ENCODE measurements at places on chromosomes 7 and 10.
A peak's percentile ranks its signal among the peaks of the same experiment; 100 is the strongest.

GRCh38 chr10:29635711-29636144, 957 bp upstream of the SVIL start:
- no peak for DNase-seq

DNA sequence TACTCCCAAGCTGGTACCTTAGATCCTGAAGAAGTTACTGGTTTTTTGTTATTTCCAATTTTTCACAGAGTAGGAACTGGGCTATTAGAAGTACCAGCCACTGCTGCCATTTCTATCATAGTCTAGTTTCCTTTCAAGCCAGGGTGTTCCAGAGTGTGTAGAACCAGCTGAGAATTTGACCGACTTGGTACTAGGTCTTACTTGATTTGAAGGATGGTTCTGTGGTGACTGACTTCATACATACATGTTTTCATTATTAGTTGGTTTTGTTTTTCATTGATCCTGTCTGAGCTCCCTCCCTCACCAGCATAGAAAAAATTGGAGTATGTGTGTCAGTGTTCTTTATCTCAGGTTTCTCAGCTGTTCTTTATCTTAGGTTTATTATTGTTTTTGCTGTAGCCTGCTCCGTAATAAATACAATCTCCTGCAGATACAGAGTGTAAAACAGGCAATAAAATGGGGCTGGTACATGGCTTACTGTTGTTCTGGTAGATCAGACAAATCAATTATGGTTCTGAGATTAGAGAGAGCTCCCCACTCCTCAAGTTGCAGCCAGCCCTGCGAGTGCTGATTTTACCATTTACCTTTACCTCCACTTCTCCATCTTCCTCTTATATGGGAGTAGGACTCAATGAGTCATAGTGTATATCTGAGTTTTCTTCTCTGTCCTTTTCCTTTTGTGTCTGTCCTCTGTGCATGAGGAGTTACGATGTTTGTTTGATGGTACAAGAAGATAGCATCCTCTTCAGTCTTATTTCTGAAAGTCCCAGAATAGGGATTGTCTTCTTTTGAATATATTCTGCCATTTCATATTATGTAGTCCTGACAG, 122.6 kb downstream of the LRRC4 start:
- DNase-seq: no peak

DNA sequence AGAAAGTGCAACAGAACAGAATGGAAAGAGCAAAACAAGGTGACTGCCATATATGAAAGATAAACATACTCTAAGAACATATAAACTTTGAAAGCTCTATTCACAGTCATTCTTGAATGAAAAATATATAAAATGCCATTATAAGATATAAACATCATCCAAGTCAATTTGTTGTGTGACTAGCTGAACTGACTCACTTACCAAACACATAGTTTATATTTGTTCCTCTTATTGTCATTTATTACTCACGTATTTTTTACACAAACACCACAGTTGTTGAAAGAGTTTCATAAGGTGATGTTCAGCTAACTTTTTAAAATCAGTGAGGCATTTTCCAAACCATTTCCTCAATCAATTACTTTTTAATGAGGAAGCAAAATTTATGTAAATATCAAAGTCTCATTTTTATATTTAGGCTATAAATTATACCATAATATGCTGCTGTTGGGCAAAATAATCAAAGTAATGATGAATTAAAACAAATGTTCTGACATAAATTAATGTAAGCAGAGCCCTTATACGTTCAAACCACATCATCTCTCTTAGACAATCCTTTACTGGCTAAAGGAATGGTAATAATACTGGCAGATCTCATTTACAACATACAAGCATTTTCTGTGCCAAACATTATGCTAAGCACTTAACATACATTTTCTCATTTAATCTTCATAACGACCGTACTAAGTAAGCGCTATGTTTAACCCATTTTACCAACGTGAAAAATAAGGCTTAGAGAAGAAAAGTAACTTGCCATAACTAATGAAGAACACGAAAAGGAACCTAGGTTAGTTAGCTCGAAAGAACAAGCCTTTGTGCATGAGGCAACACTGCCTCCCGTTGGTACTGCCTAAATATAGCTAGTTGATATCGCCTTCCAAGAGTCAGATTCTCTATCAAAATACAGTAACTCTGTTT, 7.3 kb downstream of the LRRN3 start:
- peak; percentile 24 for DNase-seq

- no peak for DNase-seq
These were observed 114.8 kb upstream of the LANCL2 start for GRCh38 chr7:55250313-55250712.

- no peak for DNase-seq
These were observed 4.5 kb upstream of the GATA3 start for GRCh38 chr10:8049865-8050555.

DNA sequence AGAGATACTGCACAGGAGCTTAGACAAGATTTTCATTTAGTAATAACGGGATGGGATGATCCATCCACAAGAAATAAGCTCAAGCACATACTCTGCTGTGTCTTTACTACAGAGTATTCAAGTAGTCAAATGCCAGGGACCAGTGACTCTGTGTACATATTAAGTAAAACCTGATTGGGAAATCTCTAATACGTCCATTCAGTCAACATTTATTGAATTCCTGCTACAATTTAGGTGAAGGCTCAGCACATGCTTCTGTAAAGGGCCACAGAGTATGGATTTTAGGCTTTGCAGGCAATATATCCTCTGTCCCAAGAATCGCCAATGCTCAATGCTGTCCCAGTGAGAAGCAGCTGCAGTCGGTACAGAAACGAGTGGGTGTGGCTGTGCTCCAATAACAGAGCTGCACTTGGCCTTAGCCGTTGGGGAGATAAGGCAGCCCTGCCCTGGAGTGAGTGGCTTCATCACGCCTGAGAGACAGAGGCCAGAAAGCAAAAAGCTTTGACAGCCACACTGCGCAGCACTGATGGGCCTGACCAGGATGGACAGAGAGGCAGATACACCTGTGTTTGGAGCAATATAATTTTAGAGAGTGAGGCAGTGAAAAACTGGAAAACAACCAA, 186.8 kb downstream of the PARD3 start:
- no peak for DNase-seq

- DNase-seq: no peak
These were observed 98.8 kb upstream of the COL1A2 start for GRCh38 chr7:94295850-94296249.

DNA sequence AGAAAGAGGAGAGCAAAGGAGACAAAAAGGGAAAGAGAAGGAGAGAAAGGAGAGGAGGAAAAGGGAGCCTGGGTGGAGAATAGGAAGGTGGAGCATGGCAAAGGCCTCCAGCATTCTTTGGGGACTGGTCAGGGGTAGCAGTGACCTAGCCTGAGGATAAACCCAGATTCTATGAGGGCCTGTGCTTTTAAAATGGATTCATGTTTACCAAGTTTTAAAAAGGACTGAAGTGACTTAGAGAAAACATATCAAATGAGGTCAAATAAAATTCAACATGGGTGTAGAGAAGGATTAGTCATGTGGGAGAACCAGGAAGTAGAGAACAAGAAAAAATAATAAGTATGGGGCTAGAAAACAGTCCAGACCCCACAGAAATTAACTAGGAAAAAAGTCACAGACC, 20.7 kb downstream of the CREB3L2 start:
- DNase-seq: no peak

- no peak for DNase-seq
These were observed 9.0 kb upstream of the TAS2R3 start for GRCh38 chr7:141754939-141755338.

DNA sequence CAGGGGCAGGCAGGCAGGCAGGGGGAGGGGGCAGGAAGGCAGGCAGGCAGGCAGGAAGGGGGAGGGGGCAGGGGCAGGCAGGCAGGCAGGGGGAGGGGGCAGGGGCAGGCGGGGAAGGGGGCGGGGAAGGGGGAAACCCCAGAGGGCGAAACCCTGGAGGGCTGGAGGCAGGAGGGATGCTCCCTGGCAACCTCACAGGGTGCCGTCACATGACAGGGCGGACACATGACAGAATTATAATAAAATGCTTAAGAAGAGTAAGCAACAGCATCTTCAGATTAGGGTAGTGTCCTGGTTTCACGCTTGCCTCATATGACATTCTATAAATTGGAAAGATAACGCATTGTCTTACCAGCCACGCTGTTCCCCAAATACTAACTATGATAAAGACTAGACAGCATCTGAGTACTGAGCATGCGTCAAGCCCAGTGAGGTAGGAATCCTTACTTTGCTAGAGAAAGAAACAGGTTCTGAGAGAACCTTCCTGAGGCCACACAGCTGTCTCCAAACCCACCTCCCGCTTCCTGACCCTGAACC, 131.6 kb downstream of the DIP2C start:
- no peak for DNase-seq

DNA sequence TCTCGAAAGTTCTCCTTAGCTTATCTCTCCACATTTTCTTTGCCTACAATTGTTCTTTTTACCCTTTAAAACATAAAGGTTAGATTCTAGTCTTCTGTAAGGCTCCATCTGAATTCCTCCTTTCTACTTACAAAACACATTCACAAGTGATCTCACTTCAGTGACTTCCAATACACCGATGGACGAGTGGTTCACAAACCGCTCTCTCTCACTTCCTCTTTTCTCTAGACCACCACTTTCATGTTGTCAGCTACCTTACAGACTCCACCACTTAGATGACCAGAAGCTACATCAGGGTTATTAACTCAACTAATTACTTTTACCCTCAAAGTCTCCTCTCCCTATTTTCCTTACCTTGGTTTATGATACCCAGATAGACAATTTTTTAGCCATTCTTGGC, 11.8 kb downstream of the MET start:
- no peak for DNase-seq

- DNase-seq: no peak
These were observed 3.2 kb upstream of the GATA3 start for GRCh38 chr10:8051109-8051821.

DNA sequence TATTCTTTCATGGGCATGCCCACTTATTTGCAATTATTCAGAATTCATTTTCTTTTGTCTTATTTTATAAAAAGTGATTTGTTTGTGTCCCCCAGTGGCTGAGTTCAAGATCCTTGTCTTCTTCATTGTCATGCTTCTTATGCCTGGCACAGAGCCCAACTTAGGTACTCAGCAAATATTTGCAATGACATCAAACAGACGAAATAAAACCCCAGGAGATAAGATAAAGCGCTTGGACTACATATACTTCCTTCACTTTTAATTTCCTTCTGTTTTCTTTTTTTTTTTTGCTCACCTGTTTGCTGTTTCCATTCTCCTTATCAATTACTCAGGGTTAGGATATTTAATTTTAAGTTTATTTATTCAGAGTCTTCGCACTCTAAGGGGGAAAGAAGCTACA, 225.0 kb downstream of the SDHAF3 start:
- no peak for DNase-seq

DNA sequence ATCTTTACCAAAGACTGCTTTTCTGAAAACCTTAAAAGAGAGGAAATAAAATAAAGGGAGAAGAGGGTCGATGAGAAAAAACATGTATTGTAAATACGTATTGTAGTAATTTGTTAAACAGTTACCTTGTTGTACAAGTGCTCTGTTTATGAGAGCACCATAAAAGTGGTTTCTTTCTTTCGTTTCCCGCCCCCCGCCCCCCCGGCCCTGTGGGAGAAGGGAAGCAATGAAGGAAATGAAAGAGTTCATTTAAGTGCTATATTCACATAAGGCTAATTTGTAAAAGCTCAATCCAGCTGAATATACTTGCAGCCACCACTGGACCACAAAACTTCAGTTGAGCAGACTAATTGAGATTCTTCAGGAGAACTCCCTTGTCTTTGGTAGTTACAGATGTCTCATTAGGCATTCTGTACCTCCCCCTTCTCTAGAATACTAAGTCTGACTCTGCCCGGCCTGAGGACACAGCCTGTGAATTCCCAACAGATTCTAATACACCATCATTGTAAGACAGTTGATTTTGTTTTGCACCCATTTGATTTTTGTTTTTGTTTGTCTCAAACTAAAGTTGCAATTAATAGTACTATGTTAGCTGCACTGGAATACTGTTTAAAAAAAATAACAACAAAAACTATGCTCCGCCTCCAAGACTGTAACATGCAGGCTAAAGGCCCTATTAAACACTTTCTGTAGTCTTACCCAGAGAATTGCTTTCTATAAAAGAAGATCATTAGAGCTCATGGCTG, 124.9 kb downstream of the ARHGAP12 start:
- DNase-seq: no peak

- DNase-seq: no peak
These were observed 797.2 kb downstream of the TNS3 start for GRCh38 chr7:46784732-46785131.

GRCh38 chr7:130216750-130217149, 9.1 kb downstream of the SSMEM1 start:
- DNase-seq: no peak

- no peak for DNase-seq
These were observed 4.5 kb upstream of the CCDC3 start for GRCh38 chr10:13006037-13006436.

- no peak for DNase-seq
These were observed 200.3 kb downstream of the GALNT17 start for GRCh38 chr7:71332207-71332606.

- DNase-seq: no peak
These were observed 16.5 kb upstream of the ARL4A start for GRCh38 chr7:12670743-12671520.

DNA sequence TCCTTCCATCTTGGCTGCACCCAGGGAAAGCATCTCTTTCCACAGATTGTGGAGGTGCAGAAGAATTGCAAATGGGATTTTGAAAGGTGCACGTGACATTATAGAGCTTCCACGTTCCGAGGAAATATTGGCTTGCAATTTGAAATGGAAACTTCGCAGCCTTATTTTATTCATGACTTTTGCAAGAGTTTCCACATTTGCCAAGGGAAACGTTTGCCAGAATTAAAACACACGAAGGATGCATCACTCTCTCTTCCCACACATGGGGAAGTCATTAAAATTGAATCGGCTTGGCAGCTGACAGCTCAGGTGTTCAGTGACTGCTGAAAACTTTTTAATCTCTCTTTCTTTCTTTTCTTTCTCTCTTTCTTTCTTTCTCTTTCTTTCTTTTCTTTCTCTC, 475.4 kb upstream of the IGFBP3 start:
- DNase-seq: no peak

DNA sequence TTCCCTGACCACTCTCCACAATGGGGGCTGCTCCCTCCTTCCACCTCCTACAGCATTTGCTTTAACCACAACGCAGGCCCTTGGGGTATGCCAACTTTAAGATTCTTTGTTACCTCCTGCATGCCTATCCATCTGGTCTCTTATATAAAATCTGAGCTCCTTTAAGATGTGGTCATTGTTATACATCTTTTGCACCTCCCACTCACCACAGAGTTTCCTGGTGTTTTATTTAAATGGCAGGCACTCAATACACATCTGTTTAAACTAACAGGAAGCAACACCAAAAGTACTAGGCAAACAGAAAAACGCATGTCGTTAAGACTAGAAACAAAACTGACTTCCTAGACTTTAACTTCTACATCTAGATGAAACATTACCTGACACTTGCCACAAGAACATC, 36.3 kb downstream of the SLC25A13 start:
- DNase-seq: no peak

DNA sequence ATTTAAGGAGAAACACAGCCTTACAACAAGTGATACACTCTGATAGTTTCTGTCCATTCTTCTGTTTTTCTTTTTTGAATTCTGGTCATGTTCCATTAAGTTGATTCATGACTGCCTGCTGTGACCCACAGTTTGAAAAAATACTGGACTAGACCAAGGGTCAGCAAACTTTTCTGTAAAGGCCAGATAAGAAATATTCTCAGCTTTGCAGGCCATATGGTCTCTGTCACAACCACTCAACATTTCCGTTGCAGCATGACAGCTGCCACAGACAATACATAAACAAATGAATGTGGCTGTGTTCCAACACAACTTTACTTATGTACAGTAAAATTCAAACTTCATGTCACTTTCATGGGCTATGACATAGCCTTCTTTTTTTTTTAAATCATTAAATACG, 156.7 kb downstream of the PLXNA4 start:
- no peak for DNase-seq
